ENCODE measurements at places on chromosomes 6 and 20. TPM values are rescaled to one million over a fixed set of nuclear protein-coding genes. Genes with fewer than 3 reads are reported as not detected.

Gene XKR7
- not detected for total RNA-seq

Gene SPTLC3
- total RNA-seq = 0.07 TPM

Gene TRPC4AP
- total RNA-seq = 61.9 TPM

Gene PRRT1
- total RNA-seq = 0.69 TPM

Gene MLN
- not detected for total RNA-seq

Gene SUMO4
- not detected for total RNA-seq

Gene HUS1B
- total RNA-seq = 0.35 TPM

Gene DST
- total RNA-seq = 61.2 TPM

Gene CLVS2
- total RNA-seq = 0.14 TPM

Gene PAK5
- total RNA-seq = not detected

Gene WFDC5
- not detected for total RNA-seq

Data from A549 treated with CORT108297 at 1 μM for 4 hours (cell line).